Colonic mucosa (tissue), 4 donors: ENCODE measurements at places on chromosomes 12 and 14.
A peak's percentile ranks its signal among the peaks of the same experiment; 100 is the strongest.

- no peaks in the 10 kb centered on the region for H3K27me3 ChIP-seq
- no peak overlapping the region for H3K4me3 ChIP-seq
- H3K4me1 ChIP-seq: no peaks in the 10 kb centered on the region
- peak overlapping the region; percentile 58 for H3K27ac ChIP-seq
- H3K36me3 ChIP-seq: no peaks in the 10 kb centered on the region
- DNase-seq: no peak
These were observed 14.4 kb upstream of the GUCY2C start for GRCh38 chr12:14710632-14711320.

- H3K27me3 ChIP-seq: peaks cover 4% of the 10 kb centered on the region
- H3K27ac ChIP-seq: no peak overlapping the region
- no peak overlapping the region for H3K4me3 ChIP-seq
- H3K4me1 ChIP-seq: no peaks in the 10 kb centered on the region
- no peak for DNase-seq
These were observed 24.4 kb upstream of the TBX5 start for GRCh38 chr12:114430306-114430705.

GRCh38 chr14:91047174-91047753 is 13.2 kb downstream of the RPS6KA5 start:
- no peaks in the 10 kb centered on the region for H3K27me3 ChIP-seq
- no peak overlapping the region for H3K4me3 ChIP-seq
- no peak for DNase-seq
- no peak overlapping the region for H3K27ac ChIP-seq
- no peaks in the 10 kb centered on the region for H3K4me1 ChIP-seq

GRCh38 chr14:46051796-46052195 is 599.8 kb downstream of the RPL10L start:
- no peaks in the 10 kb centered on the region for H3K36me3 ChIP-seq
- no peaks in the 10 kb centered on the region for H3K27me3 ChIP-seq
- no peaks in the 10 kb centered on the region for H3K4me1 ChIP-seq
- no peak for DNase-seq

DNA sequence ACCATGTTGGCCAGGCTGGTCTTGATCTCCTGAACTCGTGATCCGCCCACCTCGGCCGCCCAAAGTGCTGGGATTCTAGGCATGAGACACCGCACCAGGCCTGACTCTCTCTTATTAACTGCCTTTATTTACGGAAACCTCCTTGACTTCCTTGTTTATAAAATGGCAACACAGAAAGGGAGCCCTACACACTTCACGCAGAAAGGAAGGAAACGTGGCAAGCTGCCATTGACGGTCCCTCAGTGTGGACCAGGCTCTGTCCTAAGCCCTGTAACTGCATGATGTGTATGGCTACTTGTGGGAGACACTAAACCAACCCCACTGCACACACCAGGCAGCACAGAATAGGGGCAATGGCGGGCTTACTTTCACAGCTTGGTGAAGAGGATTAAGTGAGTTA is 11.7 kb downstream of the CINP start:
- DNase-seq: no peak
- H3K36me3 ChIP-seq: peaks cover 21% of the 10 kb centered on the region
- no peak overlapping the region for H3K27ac ChIP-seq
- H3K4me1 ChIP-seq: no peaks in the 10 kb centered on the region
- no peaks in the 10 kb centered on the region for H3K27me3 ChIP-seq

GRCh38 chr12:75820071-75820470 is 211.5 kb downstream of the PHLDA1 start:
- DNase-seq: no peak
- H3K4me3 ChIP-seq: no peak overlapping the region
- no peaks in the 10 kb centered on the region for H3K27me3 ChIP-seq
- H3K4me1 ChIP-seq: no peaks in the 10 kb centered on the region
- no peaks in the 10 kb centered on the region for H3K36me3 ChIP-seq
- H3K27ac ChIP-seq: no peak overlapping the region

GRCh38 chr12:105947906-105948305 is 190.8 kb downstream of the NUAK1 start:
- H3K4me3 ChIP-seq: no peak overlapping the region
- DNase-seq: no peak
- H3K36me3 ChIP-seq: no peaks in the 10 kb centered on the region
- no peak overlapping the region for H3K27ac ChIP-seq
- no peaks in the 10 kb centered on the region for H3K4me1 ChIP-seq

- no peaks in the 10 kb centered on the region for H3K4me1 ChIP-seq
- no peaks in the 10 kb centered on the region for H3K36me3 ChIP-seq
- no peak overlapping the region for H3K27ac ChIP-seq
- DNase-seq: no peak
These were observed 34.7 kb upstream of the AMIGO2 start for GRCh38 chr12:47114481-47114892.

DNA sequence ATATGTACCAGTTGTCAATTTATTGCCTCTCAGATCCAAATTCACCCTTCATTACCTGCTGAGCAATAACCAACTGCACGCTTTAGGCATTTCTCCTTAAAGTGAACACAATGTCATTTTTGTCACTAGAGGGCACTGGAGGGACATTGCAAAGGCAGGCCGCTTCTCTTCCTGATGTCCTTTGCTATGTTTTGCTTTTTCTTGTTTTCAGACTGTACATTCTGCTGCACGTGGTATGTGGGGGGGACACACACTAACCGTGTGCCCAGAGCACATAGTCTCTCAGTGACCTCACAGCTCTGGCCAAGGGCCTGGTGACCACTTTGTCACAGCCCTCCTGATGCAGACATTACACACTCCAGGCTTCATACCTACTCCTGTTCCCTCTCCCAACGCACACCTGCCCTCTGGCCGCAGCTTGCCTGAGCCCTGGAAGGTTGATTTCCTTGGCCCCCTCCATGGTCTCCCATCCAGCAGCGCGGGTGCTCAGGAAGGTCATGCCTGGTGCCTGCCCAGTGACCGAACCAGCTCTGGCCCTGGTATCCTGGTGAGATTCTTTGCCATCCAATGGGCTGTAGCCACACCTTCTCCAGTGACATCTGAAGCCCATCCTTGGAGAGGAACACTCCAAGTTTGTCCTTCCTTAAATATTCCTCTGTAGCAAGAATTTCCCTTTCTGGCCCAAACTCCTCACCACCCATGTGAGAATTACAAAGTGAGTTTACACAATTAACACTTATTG is 39.9 kb downstream of the MYO1H start:
- H3K4me3 ChIP-seq: no peak overlapping the region
- no peak overlapping the region for H3K27ac ChIP-seq
- no peaks in the 10 kb centered on the region for H3K27me3 ChIP-seq
- no peaks in the 10 kb centered on the region for H3K4me1 ChIP-seq
- no peak for DNase-seq

DNA sequence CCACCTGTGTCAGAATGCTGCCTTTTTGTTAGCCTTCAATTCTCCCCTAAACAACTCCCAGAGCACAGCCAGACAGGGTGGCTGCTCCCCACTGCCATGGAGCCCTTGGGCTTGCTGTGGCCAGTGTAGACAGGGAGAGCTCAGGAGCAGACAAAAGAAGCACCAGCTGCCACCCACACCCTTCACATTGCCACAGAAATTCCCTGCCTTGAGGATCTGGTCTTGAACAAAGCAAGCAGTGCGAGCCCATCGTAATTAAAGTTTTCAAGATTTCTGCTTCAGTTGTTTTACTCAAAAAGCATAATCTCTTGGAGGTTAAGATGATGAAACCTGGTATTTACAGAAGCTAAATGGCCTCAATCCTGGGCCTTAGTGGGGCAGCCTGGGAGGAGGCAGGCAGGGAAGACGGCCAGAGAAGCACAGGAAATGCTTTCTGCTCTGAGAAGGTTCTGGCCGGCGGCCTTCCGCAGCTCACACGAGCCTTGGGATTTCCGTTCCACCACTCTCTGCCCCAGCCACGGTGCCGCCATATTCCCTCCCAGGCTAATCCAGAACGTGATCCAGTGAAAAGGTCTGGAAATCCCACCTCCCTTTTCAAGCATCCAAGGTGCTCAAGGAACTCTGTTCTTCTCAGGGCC is 535.2 kb downstream of the BCL11B start:
- H3K4me3 ChIP-seq: no peak overlapping the region
- H3K4me1 ChIP-seq: no peaks in the 10 kb centered on the region
- no peak for DNase-seq
- no peak overlapping the region for H3K27ac ChIP-seq

GRCh38 chr12:63093711-63094110 is 57.3 kb downstream of the AVPR1A start:
- no peaks in the 10 kb centered on the region for H3K4me1 ChIP-seq
- no peak overlapping the region for H3K4me3 ChIP-seq
- no peaks in the 10 kb centered on the region for H3K27me3 ChIP-seq
- no peak overlapping the region for H3K27ac ChIP-seq
- no peaks in the 10 kb centered on the region for H3K36me3 ChIP-seq

DNA sequence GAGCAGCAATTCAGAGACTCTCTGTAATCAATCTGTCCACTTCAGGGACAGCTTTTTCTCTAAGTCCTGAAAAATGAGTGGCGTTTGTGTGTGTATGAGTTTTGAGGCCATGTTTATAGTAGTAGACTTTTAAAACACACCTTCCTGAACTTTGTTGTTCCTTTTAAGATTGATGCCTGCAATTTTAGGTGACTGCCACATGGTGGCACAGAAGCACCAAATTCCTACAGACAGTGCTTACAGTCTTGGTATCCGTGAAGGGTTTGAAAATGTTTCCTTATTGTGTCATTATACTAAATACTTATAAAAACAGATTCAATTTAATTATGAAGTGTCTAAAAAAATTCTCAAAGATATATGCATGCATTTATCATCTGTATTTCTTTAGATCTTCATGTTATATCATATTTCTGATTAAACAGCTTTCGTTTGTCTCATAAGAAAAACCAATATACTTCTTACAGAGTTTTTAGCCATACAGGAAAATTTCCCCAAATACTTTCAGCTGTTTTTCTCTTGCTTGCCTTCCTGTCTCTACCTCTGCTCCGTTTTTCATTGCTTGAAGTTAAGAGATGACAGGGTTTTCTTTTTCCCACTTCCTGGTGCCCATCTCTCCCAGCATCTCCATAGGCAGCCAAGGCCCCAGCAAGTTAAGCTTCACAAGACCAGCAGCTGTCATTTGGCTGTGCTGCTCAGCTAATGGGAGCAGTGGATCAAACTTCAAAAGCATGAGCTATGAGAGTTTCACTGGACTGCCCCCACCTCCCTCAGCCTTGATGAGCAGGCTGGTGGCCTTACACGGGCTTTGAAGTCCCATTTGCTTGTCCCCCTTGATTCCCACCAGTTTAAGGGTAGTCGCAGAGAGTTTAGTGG is 259.6 kb downstream of the AKAP6 start:
- H3K4me3 ChIP-seq: no peak overlapping the region
- DNase-seq: no peak
- H3K27me3 ChIP-seq: no peaks in the 10 kb centered on the region

- no peaks in the 10 kb centered on the region for H3K27me3 ChIP-seq
- H3K36me3 ChIP-seq: no peaks in the 10 kb centered on the region
- H3K4me3 ChIP-seq: no peak overlapping the region
- DNase-seq: no peak
These were observed 307.5 kb downstream of the EMP1 start for GRCh38 chr12:13504074-13504473.

DNA sequence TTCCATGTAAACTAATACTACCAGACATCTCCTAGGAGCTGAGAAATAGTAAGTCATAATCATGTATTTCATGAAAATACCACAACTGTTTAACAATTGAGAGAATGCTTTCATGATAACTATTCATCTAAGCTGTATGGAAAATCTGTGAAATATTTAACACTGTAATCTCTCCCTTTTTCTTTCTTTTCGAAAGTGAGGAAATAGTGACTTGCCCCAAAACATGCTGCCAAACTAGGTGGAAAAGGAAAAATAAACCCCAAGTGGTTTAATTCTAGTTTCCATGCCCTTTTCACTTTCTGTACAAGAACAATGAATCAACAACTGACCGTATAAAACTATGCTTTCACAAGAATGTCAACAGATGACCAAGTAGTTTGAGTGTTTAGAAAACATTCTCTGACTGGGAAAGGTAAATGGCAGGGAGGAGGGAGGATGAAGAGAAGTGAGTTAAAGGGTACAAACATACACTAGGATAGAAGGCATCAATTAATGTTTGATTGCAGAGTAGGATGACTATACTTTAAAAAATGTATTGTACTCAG is 147.5 kb upstream of the AVPR1A start:
- H3K36me3 ChIP-seq: no peaks in the 10 kb centered on the region
- H3K27ac ChIP-seq: no peak overlapping the region
- H3K4me1 ChIP-seq: no peaks in the 10 kb centered on the region
- H3K4me3 ChIP-seq: no peak overlapping the region
